ENCODE measurements at places on chromosomes 5 and 9.

DNA sequence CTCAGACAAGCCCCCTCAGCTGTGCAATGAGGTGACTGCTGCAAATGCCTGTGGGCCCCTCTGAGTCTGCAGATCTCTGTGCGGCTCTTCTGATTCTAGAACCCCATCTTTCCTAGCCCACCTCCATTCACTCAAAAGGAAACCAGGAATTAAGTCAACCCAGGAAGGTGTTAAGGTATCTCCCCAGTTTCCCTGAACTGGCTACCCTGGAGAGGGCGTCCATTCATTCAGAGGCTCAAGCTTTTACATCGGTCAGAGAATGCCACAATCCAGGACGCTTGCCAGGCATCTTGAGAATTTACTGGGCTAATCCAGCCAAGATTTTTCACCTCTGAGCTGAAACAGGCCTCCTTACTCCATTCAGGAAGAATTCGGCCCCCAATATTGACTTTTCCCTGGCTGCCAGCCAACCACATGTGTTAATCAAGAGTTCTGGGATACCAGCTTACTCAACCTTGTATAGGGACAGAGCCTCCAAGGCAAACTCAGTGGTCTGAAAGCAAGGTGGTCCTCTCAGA is 889 bp upstream of the ADAMTS12 start:
- no peak for DNase-seq

- peak; percentile 81 for DNase-seq
Measured at GRCh38 chr9:136991993-136992818, at the start of gene PAXX. PAXX (plus strand) TSS chr9:136992422; CDS start chr9:136992444, 22 bp downstream.

DNA sequence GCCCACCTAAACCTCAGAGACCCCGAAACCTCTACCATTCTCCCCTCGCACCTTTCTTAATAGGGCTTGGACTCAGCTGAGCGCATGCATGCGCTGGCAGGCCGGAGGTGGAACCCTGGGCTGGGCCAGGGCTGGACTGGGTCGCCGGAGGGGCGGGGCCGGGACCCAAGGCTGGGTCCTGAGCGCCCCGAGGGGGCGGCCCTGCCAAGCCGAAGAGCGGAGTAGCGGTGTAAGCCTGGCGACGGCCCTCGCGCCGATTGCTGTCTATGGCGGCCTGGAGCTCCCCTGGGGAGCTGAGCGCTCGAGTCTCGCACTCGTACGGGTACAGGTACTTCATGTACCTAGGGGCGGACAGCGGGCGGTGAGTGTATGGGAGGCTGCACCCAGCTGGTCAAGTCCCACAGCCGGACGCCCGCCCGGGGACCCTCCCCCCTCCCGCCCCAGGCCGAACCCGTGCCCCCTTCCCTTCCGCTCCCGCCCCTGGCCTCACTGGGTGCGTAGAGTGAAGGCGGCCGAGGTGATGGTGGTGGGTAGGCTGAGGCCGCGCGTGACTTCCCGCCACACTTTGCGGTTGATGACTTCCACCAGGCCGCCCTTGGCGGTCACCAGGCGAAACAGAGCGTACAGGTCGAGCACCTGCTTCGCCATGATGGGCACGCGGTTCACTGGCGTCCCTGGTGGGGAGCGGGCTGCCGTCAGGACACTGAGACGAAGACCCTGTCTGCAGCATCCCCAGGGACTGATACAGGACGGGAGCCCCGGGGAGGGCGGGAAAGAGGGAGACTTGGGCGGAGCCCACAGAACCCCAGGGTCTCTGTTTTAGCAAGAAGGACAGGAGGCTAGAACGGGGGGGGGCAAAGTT is 3.3 kb upstream of the DCTN3 start:
- DNase-seq = no peak

GRCh38 chr9:89743573-89744254 is 138.9 kb downstream of the GADD45G start:
- no peak for DNase-seq

GRCh38 chr9:79043916-79044315 is 527.8 kb upstream of the TLE4 start:
- no peak for DNase-seq

- no peak for DNase-seq
Measured at GRCh38 chr5:41935544-41935943, 10.5 kb downstream of the FBXO4 start.

DNA sequence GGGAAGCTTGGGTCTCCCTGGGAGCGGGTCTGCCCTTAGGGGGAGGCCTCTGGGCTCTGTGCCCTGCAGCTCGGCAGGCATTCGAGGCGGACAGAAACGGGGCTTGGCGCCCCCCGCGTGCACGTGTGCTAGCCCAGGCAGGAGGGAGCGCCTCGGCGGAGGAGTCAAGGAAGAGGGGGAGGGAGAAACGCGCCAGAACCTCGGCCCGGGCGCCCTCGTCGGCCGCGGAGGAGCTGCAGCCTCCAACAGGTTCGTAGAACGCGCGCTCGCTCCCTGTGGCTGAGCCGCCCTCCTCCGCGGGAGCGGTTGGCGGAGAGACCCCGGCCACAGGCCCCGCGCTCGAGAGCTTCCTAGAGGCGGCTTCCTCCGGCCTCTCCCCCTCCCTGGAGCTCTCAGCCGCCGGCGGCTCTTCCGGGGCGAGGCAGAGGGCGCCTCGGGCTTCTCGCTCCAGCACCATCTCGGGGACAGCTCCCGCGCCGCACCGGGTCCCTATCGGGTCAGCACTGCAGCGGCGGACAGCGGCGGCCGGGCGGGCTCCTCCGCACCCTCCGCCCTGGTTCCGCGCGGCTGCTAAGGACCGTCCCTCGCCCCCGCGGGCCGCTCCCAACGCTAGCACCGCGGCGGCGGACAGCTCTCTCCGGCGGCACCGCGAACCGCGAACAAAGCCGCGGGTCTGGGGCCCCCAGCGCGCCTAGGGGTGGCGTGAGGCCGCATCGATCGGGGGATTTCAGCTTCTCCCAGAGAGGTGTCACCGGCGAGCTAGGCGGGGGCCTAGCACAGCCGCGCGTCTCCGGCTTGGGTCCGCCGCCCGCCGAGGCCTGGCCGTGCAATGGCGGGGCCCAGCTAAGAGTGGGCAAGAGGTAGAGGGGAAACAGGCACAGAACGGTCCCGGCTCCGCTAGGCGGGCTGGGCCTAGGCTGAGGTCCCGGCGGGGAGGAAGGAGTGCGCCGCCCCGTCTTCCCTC is 74.6 kb upstream of the CPLX2 start:
- DNase-seq = peak; percentile 64

DNA sequence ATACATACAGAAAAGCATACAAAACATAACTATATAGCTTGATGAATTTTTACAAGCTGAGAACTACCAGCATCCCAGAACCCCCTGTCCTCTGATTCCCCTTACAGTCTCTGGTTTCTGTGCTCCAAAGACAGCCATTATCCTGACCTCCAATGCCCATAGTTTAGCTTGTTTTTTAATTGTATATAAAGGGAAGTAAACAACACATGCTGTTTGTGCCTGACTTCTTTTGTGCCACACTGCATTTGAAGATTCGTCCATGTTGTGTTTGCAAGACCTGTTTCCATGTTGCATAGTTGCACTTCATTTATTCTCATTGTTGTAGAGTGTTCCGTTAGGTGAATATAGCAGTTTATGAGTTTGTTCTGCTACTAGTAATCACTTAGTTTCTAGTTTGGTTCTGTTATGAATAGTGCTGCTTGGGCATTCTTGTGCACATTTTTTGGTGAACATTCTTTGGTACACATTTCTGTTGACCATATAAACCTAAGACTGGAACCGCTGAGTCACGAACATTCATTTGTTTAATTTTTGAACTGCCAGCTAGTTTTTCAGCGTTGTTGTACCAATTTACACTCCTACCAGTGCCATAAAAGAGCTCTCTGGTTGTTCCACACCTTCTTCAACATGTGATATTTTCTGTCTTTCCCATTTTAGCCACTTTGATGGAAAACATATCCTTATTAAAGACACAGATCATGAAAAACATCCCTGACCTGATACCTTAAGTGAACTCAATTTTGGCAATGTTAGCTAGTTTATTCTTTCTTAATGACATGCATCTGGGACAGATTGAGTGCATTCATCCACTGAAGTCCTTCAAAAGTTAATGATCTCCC is 78.1 kb upstream of the ANXA1 start:
- DNase-seq = no peak

DNA sequence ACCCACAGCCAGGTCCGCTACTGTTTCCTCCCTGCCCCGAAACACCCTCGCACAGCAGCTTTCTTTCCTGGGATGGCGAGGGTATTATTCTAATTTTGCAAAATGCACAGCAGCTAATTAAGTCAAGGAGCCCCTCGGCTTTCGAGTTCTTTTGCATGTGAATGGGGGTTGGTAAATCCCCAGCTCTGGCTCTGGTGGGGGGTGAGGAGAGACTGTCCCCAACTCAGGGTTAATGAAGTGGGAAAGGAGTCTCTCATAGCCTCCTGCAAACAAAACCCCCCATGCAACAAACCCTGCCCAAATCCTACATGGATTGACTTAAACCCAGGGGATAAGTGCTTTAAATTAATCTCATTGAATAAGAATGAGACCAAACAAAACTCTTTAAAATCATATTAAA is 8.8 kb downstream of the BARHL1 start:
- no peak for DNase-seq

DNA sequence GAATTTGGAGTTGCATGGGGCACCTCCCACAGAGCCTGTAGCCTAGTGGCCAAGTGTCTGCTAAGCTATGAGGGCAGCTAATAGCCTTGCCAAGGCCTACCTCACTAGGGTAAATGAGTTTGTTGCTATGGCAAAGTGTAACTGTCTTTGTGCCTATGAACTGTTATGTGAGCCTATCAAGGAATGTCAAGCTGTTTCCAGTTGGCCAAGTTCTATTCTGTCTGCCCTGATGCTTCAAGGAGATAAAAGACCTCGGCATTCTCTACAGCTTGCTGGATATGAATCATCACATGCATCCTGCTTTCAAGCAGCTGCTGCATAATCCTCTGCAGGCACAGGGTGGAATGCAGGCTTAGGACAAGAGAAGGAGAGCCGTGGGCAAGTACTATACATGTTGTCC is 69.8 kb upstream of the CCDC112 start:
- DNase-seq = no peak

DNA sequence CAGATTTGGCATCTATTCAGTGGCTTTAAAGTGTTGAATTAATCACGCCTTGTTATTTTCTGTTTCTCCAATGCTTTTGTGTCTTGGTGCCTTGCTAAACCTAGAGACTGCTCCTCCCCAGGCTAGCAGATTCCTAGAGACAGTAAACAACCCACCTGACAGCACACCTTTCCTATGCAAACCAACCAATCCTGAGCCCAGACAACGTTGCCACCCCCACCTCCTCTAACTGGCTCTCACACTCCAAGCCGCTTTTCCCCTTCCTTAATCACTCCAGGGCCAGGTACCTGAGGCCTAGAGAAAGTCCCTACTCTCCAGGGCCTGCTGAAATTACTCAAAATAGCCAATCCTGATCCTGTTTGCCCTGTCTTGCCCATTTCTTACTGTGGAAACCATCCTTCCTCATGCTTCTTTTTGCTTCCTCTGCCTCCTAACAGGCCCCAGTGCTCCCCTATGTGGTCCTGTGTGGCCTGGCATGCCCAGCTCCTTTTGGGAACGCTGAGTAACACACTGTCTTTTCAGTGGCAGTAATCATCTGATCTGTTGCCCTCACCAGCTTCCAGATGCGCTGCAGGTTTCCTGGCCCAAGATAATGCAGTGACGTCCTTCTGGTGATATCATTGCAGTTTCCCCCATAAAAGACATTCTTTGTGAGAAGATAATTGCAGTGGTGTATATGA is 53.4 kb downstream of the GAS1 start:
- DNase-seq = no peak

DNA sequence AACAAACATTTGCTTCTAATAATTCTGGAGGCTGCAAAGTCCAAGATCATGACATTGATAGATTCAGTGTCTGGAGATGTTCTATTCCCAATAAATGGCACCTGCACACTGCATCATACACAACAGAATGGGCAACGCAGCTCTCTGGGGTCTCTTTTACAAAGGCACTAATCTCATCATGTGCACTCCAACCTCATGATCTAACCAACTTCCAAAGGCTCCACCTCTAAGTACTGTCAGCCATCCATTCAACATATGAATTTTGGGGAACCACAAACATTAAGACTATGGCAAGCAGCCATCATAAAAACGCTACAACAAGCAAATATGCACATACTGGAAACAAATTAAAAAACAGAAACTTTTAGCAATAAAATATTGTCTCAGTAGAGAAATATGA is 121.1 kb downstream of the CYLC2 start:
- no peak for DNase-seq

DNA sequence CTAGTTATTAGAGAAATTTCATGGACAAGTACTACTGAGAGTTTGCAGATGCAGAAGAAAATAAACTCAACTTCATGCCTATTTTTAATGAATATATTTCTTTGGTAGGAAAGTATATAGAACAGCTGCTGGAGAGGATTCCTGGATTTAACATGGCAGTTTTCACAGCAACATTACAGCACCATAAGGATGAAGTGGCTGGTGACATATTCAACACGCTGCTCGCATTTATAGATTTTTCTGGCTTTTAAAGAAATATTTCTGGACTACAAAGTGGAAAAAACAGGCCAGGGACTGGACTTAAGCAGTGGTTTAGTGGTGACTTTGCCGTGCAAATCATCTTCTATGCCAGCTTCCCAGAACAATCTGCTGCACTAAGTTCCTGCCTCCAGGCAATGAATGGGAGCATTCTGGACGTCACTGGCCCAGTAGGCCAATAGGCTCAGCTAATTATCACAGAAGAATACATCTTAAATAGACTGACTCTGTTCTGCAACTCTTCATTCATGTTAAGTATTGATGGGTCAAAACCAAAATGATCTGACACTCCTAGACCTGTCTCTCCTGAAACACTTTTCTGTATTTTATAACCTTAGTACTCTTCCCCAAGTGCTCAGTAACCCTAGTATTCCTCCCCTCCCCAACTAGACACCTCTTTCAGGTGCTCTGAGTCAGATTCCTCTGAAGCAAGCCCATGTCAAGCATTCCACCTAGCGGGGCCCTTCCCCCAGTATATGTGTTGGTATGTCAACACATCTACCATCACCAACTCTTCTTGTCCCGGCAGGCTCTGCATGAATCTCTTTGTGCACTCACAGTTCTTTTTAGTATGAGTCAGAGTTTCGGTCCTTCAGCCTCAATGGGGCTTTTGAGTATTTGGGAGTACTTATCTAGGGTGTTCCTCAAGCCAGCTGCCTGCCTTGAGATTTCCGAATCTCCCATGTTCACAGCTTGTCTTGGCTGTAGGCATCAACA is 625.5 kb downstream of the CHSY3 start:
- DNase-seq = no peak
